ENCODE measurements at places on chromosomes 5 and 9.
A peak's percentile ranks its signal among the peaks of the same experiment; 100 is the strongest.

DNA sequence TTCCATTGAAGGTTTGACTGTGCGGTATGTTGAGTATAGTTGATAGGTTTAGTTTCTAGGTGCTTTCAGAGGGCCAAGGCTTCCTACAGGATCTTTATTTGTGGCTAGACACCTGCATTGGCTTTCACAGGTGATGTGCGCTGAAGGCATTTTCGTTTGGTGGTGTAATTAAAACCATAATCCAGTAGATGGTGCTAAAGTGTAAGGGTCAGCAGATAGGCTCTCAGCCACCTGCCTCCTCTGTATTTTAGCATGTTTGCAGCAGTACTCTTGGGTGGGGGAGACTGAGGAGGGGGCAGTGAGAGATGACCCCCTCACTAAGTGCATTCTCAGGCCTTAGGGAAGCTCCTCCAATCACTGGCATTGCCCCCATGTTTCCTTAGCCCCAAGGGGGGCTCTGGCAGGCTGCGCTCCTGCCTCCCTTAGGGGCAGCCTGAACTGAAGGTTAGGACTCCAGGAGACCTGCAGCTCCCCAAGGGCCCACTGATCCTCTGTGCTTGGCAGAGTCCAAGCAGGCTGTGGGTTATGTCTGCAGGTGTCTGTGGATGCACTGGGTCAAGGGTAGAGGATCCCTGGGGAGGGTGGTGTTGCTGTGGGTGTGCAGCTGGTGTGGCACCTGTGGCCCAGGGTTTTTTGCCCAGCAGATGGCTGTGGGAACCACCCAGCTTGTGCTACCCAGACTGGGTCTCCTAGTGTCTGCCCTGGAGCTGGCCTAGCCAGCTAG lies 23.4 kb downstream of the CDK20 start:
- peak; percentile 36 for DNase-seq

DNA sequence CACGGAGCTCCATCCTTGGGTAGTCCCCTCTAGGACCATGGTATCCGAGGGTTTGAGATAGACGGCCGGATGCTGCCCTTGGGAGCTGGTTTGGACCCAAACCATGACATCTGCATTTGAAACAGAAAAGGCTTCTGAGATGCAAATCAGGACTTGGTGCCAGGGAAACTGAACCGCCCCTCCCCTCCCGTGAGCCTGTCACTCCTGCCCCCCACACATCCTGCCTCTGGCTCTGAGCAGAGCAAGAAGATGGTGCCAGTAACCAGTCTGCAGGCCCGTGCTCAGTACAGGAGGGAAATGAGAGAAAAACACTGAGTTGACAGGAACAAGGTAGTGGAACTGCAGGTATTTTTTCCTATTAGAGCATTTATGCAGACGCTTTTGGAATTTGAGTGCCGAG lies 18.6 kb downstream of the ARPC5L start:
- DNase-seq = no peak

DNA sequence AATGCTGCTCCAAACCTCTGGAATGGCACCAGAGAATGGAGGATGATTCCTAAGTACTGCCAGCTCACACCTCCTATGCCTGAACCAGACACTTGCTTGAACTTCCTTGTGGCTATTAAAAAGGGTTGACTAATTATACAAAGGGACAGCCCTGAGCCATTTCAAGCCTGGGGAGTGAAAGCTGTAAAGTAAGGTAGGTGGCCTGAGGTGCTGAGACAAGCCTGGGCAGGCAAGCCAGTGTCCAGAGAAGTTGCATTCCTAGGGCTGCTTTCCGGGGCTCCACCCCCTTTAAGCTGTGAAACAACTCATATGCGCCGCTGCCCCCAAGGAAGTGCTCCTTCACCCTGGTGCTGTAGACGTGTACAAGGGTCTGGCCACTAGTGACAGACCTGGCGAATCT lies 79.9 kb upstream of the SLC1A3 start:
- no peak for DNase-seq

DNA sequence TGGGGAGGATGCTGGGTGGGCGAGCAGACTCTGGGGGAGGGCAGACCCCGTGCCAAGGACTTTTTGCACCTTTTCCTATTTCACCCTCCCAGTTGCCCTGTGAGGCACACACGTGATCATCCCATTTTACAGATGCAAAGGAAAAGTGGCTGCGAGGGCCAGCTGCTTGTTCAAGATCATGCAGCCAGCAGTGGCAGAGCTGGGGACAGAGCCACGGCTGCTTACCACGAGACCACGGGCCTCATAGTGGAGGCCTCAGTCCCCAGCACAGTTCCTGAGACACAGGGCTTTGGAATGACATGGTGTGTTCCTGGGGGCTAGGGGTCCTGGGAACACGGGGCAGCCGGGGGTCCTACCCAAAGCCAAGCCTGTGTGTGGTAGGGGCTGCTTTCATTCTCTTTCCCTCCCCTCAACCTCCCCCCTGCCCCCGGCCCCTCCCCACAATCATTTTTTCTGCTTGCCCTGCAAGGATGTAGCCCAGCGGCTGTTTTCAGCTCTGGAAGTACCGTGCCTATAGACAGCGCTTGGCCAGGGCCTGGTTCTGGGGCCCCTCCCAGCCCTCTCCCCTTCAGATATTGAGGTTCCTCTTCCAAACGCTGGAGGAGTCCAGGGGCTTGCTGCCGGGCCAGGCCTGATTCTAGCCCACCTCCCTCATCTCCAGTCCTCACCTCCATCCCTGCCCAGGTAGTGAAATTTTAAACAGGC lies 58.5 kb upstream of the IER5L start:
- DNase-seq = no peak

DNA sequence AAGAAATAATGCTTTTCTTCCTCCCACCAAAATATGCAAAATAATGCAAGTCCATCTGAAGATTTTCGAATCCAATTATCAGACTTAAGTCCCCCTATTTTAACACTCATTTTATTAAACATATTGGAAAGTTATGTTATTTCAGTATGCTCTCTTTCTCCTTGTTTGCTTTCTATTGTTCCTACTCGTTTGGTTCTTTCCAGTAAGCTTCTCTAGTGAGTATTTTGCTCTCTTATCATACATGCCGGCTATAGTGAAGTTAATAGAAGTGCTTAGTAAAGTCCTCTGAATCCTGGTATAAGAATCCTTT lies 517 bp downstream of the ALDH1A1 start:
- peak; percentile 52 for DNase-seq

- peak; percentile 46 for DNase-seq
Measured at GRCh38 chr9:131478421-131478868, 24.3 kb upstream of the POMT1 start.

- DNase-seq = no peak
Measured at GRCh38 chr5:128092144-128092543, 8.6 kb downstream of the SLC12A2 start.

DNA sequence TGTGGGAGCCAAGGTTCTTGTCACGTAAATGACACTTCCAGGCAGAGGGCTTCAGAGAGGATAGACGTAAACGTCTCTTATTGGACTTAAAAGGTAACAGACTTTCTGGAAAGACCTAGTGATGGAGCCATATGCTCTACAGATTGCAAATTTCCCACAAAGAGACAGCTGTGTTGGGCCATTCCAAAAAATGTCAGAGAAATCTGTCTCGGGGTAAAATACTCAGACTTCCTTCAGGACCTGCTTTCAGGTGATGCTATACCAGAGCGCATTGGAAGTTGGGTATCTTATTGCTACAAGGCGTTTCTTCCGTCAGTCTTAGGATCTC lies 29.2 kb downstream of the PROP1 start:
- no peak for DNase-seq

DNA sequence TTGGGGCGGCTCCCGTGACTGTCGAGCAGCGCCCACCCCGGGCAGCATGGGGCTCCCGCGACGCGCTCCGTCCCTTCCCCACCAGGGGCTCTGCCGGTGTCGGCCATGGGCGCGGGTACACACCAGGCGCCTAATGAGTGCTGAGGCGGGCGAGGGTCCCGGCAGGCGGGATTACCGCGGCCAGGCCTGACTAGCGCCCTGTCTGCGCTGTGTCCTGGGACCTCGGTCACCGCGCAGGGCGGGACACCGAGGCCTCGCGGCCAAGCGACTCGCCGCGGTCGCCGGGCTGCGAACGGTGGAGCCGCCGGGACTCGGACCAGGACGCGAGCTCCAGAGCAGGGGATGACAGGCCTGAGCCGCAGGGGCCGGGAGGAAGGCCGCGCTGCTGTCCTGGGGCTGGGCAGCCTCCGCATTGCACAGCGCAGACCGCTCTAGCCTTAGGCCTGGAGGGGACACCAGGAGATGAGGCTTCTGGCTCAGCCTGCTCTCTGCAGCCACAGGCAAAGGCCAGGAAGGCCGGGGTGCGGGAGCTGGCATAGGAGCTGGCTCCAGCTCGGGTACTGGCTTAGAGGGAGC lies 14.1 kb downstream of the LCN10 start:
- DNase-seq = peak; percentile 46

GRCh38 chr5:43036856-43037635 lies 3.1 kb downstream of the ANXA2R start:
- DNase-seq = no peak

GRCh38 chr9:72038408-72038807 lies 22.0 kb downstream of the C9orf57 start:
- peak; percentile 97 for DNase-seq

GRCh38 chr5:2172471-2172870 lies 289.7 kb upstream of the IRX4 start:
- DNase-seq = no peak

GRCh38 chr9:136741883-136742571 lies 713 bp downstream of the LCN10 start:
- no peak for DNase-seq

DNA sequence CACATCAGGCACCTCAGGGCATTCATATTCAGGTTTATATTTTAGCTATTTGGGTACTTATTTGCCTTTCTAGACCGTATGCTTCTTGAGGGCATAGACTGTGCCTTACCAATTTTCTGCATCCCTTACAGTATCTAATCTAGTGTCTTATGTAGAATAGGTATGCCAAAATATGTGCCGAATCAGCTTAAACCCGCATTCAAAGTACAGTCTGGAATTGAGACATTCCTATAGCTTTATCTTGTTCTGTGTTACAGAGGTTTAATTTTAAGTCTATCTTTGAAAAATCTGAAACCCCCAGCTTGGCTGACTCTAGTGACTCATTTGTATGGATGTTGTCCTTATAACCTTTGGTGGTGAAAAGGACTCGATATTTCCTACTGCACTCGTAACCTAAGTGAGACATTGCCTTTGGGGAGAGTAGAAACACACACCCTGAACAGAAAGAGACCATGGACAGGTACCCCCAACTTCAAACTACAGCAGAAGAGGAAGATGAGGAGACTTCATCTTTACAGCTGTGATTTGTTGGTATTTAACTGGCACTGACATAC lies 27.0 kb upstream of the TMOD1 start:
- peak; percentile 35 for DNase-seq

DNA sequence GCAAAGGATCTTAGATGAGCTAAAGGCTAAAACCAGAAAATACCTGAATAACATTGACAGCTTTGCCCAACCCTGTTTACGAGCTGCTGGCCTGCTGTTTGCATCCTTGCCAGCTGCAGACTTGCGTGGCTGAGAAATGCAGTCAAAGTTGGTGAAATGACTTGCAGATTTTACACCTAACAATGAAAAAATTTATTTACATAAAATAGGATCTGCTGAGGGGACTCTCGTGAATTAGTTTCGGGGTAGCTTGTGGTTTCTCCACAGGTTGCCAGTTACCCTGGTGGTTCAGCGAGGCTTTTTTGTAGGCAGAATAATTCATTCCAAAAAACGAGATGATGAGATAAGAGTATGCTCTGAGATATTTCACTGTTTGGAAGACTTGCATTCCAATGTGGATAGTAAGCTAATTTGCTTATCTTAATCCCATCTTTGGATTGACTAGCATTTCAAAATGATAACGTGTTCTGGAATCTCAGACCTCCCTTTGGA lies 65.7 kb upstream of the FANCC start:
- DNase-seq = no peak

- no peak for DNase-seq
Measured at GRCh38 chr9:96047741-96048103, 172.2 kb downstream of the ERCC6L2 start.

DNA sequence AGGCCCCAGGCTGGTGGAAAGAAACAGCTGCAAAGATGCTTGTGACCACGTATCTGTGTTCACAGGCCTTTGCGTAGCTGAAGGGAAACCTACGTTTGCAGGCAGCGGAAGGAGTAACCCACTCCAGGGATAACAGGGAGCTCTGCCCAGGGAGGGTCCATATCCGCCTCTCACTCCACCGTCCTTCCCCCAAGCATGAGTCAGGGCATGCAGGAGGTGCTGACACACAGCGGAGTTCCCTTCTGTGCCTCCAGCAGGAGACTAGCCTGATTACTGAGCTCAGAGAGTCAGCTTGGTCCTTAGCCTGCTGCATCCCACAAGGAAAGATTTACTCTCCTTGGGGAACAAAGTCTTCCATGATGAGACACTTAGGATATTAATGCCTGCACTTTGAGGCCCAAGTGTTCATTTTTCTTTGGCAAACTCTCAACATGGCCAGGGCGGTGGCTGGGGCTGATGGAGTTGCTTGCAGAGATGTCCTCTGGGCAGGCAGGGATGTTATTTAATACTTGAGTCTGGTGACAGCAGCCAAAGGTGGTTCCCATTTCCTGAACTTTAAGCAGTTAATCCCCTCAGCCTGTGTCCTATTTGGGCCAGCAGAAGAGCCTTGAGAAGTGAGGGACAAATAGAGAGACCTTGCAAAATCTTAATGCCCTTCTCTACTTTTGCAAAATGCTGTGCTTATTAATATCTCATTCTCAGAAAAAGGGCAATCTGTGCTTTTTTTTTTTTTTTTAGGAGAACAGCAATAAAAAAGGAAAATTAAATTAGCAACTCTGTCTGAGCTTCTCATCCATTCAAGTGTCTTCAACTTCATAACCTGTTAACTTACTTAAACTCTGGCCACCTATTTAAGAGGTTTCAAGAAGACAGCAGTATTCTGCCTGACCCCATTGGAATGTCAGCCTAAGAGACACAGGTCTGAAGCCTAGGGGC lies 222.1 kb downstream of the HSPA4 start:
- no peak for DNase-seq

DNA sequence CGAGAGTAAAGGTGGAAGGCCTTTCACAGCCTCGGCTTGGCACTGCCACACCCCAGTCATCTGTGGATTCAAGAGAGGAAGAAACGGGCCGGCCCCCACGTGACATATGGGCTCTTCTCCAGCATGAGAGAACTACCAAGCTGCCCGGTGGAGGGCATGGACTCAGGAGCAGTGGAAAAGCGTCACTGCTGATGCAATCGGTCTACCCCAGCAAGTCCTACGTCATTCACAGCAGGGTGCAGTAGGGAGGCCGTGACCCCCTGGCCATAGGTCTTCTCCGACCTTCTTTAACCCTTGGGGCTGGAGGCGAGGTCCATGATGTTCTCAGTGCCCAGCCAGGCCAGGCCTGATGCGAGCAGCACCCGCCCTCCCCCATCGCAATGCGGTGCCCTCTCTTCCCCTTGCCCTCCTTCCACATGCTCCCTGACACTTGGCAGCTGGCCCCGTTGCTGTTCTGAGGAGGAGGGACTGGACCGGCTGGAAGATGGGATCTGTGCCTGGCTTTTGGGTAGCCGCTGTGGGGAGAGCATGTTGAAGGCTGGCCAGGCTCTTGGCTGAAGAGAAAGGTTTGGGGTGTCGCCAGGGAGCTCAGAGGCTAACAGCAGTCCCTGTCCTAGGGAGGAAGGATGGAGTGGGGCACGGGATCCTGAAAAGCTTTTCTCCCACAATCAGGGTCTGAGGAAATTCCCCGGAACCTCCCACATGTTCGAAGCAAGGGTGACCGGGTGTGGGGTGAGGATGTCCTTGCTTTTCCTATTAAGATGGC lies 89.8 kb downstream of the LIFR start:
- no peak for DNase-seq

GRCh38 chr9:134187891-134188385 lies 23.6 kb upstream of the RNU6ATAC start:
- DNase-seq = no peak
